ENCODE measurements at places on chromosomes 12 and 14. TPM values are rescaled to one million over a fixed set of nuclear protein-coding genes. Genes with fewer than 3 reads are reported as not detected.

Gene SMIM41
- total RNA-seq = not detected

Gene TESPA1
- total RNA-seq = not detected

- no peaks in the 10 kb centered on the region for H3K4me1 ChIP-seq
- no peak for DNase-seq
- H3K4me3 ChIP-seq = no peak overlapping the region
- H3K27me3 ChIP-seq = no peaks in the 10 kb centered on the region
- H3K27ac ChIP-seq = no peak overlapping the region
Measured at GRCh38 chr14:55141825-55142224, 12.8 kb downstream of the LGALS3 start.

GRCh38 chr12:108098374-108098773, 30.7 kb upstream of the WSCD2 start:
- H3K27me3 ChIP-seq = no peaks in the 10 kb centered on the region
- H3K4me1 ChIP-seq = no peaks in the 10 kb centered on the region
- H3K4me3 ChIP-seq = no peak overlapping the region

DNA sequence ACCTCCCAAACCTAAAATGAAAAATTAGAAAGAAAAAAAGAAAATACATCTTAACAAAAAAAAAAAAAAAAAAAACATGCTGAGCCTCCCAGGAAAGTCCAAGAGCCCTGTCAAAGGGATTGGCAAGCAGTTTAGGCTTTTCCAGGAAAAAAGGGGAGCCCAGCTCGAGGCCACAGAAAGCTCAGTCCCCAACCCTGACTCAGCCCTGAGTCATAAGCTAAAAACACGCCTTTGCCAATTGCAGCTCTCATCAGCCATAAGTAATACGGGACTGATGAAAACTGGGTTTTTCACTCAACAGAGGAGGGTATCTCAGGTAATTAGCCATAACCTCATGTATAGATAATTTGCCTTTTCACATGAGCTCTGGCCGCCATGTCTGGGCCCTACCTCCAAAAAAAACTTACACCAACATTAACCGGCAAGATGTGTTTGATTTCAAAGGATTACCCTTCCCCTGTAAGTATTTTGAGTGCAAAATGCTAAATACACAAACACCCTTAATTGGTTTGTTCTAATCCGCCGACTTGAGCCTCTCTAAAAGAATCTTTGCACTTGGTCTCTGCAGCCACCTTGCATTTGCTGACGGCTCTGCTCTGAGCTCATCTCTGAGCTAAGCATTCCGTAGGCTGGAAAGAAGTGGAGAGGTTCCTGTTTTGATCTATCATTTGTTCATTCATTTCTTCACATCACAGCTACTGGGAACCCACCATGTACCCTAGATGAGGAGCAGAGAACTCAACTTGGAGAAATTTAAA, 319.2 kb downstream of the BCL11B start:
- no peak overlapping the region for H3K4me3 ChIP-seq
- H3K4me1 ChIP-seq = no peaks in the 10 kb centered on the region
- no peaks in the 10 kb centered on the region for H3K36me3 ChIP-seq
- DNase-seq = no peak
- H3K27me3 ChIP-seq = no peaks in the 10 kb centered on the region

All from H9 (cell line).